Activated CD4-positive, alpha-beta T cell treated with anti-CD3 and anti-CD28 coated beads, Interleukin-2, amount 50 U/mL, for 4 hours (primary cell): ENCODE measurements at places on chromosomes 11 and 22.

- DNase-seq = no peak
Measured at GRCh38 chr11:16454289-16454863, 98.0 kb upstream of the SOX6 start.

- no peak for DNase-seq
Measured at GRCh38 chr11:16831316-16832192, 93.1 kb downstream of the C11orf58 start.

DNA sequence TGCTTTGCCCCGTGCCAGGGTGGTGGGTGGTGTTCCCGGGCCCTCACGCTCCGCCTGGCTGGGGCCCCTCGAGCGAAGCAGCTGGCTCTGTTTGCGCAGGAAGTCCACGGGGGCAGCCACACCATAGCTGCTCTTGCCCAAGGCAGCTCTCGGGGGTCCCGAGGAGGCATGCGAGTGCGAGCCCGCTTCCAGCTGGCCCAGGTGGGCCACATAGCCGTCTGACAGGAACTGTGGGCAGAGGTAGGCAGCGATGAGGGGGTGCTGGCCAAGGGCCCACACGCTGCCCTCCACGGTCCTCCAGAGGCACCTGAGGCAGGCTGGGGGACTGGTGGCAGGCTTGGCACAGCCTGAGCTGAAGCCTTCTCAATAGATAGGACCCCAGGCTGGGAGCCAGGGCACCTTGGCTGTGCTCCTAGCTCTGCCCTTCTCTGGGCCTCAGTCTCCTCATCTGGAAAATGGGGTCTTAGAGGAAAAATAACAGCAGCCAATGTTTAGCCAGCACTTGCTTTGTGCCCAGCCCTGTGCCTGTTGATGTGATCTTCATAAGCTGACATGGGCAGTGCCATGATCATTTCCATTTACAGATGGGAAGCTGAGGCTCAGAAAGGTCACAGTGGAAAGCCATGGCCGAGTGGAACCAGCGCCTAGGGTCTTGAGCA lies 9.4 kb downstream of the AIP start:
- DNase-seq = no peak

GRCh38 chr11:70296681-70297080 lies 26.2 kb downstream of the PPFIA1 start:
- no peak for DNase-seq

DNA sequence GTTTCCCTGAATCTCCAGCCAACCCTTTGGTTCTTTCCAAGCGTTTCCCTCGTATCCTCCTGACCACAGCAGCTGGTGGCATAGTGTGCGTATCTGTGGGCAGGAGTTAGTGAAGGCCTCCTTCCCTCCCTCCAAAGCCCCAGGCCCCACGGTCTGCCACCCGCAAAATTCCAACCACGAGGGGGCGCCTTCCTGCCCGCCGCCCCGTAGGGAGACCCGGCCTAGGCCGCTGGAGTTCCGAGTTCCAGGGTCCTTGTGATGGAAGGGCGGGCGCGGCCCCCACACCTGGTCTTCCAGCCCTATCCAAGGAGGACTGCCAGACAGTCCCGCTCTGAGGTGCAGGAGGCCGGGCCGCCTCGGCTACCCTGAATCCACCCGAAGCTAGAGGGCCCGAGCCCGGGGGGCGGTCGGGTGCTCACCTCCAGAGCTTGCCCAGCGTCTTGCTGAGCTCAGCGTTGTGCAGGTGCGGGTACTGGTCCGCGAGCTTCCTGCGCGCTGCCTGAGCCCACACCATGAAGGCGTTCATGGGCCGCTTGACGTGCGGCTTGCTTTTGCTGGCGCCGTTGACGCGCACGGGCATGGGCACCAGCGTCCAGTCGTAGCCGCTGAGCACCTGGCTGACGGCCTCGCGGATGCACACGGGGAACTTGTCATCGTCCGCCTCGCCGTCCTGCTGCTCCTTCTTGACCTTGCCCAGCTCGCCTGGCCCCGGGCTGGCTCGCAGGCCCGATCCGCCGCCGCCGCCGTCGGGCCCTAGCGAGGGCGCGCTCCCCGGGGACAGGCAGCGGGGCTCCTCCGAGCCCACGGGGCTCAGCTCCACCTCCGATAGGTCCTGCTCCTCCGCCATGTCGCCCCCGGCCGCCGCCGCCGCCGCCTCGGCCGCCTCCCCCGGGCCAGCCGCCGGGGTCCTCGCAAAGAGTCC lies 1.2 kb downstream of the SOX10 start:
- no peak for DNase-seq

GRCh38 chr11:64856382-64857227 lies 12.2 kb upstream of the CDC42BPG start:
- no peak for DNase-seq

DNA sequence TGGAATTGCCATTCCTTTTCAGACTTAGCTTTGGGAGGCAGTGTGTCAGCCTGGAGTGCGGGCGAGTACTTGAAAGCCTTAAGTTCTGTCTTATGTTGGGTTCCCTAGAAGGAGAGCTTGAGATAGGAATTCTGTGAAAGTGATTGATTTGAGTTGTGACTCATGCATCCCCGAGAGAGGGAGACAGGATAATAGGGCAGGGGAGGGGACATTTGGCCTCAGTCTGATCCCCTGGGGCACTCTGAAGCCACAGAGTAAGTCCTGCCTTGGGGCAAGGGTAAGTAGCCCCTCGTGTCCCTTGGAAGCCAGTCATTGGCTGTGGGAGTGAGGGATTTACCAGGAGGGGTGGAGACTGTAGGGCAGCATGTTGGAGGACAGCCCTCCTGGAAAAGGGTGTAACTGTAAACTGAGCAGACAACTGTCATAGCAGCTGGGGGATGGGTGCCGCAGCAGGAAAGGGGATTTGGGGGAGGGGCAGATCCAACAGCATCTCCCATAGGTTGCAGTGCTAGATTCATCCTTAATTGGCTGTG lies 44.0 kb downstream of the KIAA1671 start:
- DNase-seq = no peak

DNA sequence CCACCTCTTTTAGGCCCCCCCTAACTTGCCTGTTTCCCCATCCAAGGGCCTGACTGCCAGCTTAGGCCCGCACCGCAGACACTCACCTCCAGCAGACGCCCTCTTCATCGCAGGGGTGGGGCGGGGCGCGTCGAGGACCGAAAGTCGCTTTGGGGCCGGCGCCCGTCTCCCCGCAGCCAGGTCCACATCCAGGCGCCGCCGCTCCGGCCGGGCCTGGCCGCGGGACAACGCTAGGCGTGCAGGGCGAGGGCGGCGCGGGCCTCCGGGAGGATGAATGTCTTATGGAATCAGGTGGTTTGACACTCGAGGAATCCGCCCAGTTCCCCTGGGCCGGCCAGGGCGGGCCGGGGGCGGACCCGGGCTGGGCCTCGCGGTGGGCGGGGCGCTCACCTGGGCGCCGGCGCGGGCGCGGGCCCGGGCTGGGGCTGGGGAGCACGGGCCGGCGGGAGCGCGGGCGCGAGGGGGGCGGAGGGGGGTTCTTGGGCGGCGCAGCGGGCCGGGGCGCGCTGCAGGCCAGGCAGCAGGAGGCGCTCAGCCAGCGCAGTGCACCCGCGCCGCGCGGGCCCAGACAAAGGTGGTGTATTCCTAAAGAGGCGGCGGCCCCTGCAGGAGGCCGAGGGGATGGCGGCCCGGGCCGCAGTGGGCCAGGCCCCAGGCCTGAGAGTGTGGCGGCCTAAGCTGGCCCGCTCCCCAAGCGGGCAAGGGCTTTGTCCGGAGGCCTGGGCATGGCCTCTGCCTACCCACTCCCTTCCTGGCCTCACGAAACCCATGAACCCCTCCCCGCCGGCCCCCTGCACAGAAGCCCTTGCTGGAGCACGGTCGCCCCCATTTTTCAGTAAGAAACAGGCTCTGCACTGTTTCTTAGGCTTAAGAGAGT lies 177.6 kb downstream of the IGLL1 start:
- peak; percentile 37 for DNase-seq

DNA sequence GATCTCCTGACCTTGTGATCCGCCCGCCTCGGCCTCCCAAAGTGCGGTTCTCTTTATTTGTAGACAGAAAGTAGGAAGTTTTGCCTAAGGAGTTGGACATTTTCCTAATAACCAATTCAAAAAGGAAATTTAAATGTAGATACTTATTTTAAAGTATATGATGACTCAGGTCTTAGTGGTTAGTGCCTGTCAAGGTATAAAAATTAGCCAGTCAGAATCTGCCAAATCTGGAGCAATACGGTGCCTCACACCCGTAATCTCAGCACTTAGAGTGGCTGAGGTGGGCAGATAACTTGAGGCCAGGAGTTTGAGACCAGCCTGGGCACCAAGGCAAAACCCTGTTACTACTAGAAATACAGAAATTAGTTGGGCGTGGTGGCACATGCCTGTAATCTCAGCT lies 86.7 kb upstream of the RASSF10 start:
- no peak for DNase-seq

GRCh38 chr11:58531865-58532341 lies 24.0 kb upstream of the OR5B21 start:
- no peak for DNase-seq

- DNase-seq = no peak
Measured at GRCh38 chr11:86016451-86016850, 52.4 kb downstream of the PICALM start.

DNA sequence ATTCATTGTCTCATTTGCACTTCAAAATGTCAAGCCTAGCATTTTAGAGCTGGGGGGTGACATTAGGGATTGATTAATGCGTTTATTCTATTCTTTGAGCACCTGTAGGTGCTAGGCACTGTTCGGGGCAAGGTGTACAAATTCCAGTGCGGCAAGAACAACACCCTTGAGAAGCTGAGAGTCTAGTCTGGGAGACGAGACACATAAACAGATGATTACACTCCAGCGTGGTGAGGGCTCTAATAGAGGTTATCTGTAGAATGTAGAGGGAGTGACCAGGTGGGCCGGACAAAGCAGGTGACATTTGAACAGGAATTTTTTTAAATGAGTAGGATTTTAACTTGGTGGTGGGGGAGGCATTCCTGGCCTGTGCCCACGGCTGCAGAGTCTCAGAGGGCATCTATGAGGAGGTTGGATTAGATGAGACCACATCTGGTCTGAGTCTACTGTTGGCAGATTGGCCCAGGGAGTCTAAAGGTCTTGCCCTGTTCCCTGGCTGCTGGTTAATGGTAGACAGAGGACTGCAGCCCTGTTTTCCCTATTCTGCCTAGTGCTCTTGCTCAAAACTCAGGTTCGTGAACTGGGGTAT lies 970 bp downstream of the CAT start:
- no peak for DNase-seq

GRCh38 chr11:120710354-120711131 lies 199.0 kb downstream of the GRIK4 start:
- no peak for DNase-seq
